ENCODE measurements at places on chromosomes 2 and 18.

DNA sequence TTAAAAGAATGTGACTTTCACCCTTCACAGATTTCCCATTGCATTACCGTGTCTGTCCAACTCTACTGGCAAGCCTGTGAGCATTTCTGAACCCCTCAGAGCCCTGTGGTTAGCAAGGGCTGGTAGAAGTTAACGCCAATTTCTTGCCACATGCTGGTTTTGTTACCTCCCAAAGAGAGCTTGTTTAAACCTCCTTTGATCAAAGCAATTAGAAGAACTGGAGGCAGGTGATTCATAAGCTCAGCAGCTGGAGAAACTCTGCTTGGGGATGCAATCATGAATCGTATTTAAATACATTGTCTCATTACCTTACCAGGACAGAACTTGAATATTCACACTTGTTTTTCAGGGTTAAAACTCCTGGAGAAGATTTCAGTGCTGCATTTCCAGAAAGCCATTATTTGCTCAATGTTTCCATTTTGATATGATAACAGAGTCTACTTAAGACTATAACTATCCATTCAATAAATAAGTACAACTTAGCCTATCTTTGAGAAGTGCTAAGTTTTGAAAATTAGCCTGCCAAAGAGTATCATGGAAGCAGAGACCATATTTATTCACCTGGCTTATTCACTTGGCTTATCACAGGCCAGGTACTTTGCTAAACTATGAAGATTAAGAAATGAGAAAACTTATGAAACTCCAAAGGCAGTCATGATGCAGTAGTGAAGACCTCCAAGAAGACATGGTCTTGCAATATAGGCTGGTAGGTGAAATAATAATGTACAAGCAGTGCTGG, 292.8 kb downstream of the INSIG2 start:
- no peak for DNase-seq

DNA sequence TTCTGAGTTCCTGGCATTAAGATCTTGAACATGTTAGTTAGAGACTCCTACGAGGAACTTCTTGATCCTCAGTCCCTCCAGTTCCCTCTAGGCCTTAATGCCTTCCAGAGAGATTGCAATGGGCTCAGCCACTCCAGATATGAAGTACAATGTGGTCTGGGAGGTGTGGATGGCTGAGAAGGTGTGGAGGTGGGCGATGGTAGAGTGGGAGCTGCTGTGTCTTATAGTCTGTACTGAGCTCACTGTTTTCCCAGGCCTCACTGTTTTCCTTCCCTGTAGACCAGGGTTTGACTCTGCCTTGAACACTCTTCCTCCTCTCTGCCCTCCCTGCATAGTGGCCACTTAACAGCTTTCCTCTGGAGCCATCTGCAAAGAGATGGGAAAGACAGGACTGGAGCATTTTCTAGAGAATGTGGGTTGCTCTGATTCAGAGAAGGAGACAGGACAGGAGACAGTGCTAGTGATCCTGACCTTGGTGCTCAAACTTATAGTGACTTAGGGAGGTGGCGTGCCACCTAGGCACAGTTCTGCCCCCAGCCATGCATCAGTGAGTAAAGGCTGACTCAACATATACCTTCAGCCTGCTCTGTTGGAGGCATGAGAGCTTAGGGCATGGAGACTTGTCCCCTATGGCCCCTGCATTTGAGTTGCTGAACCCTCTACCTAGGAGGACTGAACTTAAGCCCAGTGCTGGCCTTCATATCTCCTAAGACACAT, 129.7 kb downstream of the TDRD15 start:
- no peak for DNase-seq

DNA sequence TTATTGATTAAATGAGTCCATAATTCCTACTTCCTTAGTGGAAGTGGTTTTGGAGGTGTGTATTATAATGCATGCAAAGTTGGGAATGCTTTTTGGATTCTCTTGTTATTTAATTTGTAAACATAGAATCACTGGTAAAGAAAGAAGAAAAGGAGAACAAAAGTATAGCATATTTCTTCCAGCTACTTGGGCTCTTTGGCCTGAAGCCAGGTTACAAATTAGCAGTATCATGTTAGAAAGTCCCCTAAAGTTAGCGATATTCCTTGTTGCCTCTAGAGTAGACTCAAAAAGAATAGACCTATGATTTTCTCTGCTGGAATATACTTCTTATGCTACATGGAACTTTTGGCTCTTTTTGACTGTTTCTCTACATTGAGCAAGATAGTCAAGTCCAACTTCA, 60.6 kb upstream of the CD28 start:
- DNase-seq, result no peak

DNA sequence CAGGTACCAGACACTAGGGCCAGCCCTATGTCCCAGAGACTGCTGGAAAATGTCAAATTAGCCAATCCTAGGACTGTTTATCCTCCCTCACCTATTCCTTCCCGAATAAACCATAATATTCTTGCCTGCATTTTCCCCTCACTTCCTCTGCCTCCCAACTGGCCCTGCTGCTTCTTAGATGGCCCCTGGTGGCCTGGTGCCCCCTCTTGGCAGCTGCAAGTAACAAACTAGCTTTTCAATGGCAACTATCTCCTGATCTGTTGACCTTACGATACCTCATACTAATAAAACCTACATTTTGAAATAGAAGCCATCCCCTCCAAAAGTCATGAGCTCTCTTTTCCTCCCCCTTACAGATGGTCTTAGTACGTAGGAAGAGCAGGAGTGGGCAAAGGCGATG, 132.0 kb downstream of the ALPK2 start:
- no peak for DNase-seq

- DNase-seq, result no peak
Observed at GRCh38 chr2:147632198-147632597, 212.6 kb upstream of the ACVR2A start.

GRCh38 chr2:23533338-23533695, 148.3 kb downstream of the KLHL29 start:
- DNase-seq, result no peak

GRCh38 chr2:202376460-202377206, 506 bp downstream of the BMPR2 start:
- peak; percentile 16 for DNase-seq

DNA sequence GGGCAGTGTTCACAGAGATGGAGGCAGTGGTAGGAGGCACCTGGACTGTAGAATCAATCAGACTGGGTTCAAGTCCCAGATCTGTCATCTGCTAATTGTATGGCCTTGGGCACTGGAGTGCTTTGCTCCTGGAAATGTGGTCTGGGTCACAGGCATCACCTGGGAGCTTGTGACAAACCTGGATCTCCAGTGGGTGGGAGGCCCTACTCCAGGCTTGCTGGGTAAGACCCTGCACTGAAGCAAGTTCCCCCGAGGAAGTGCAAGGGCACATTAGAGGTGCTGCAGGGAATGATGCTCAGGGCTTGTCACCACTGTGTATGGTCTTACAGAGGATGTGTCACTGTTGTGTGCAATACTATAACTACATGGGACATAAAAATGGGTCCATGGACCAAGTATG, 220.5 kb upstream of the ID2 start:
- no peak for DNase-seq

GRCh38 chr2:7358865-7359447, 441.7 kb downstream of the RNF144A start:
- no peak for DNase-seq

DNA sequence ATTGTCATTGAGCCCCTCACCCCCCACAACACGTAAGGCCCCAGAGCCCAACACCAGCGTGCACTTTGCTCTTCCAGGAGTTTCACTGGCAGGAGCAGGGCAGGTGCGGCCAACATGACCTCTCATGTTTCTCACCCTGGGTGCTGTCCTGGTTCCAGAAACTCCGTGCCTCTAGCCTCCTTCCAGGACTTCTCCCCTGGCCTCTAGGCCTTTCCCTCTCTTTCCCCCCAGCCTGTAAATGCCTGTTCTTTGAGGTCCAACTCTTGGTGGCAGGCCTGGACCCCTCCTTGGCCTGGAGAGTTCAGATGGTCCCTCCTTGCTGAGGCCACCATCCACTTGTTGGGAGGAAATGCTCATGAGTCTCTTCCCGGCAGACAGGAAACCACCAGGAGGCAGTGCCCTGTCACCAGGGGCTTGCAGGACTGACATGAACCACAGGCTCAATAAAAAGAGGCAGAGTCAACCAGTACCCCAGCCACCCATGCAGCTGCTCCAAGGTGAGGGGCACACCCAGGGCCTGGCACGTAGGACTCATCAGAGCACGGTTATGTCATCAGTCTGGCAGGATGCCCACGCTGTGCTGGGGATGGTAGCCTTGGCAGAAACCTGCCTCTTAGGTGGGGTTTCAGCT, 1.5 kb downstream of the MALL start:
- no peak for DNase-seq

DNA sequence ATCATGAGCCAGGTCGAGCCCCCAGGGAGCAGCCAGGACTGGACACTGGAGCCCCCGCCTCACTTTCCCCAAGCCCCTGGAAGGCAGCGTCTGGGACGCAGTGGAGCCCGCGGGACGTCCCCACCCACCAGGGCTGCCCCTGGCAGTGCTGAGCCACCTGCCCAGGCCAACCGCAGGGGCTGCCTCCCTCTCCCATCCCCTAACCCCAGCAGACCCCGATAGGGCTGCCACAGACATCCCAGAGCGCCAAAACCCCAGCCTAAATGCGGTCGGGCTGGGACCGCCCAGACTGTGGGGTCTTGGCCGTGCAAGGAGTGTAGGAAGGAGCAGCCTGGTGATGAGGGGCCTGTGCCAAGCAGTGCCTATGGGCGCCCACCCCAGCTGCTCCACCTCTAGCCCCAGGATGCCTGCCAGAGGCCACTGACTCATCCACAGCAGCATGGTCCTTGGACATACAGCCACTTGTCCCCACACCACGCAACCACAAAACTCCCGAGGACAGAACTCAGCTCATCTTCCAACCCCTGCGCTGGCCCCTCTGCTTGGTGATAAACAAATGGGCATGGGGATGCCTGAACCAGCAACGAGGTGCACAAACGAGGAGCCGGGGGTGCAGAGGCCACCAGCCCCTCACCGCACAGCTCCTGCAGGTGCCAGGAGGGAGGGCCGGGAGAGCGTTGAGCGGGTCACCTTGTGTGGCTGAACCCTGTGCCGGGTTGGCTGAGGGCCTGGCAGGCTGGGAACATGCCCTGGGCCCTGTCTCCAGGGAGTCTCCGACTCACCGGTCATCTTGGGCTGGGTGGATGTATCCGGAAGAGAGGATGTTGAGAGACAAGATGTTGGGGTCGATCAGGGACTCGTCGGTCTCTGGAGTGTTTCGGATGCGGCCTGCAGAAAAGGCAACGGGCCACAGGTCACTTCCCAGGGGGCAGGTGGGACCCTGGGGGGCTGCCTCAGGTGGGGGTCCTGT, 44.9 kb downstream of the AQP12A start:
- DNase-seq, result no peak

- DNase-seq, result no peak
Observed at GRCh38 chr18:60943297-60943696, 389.9 kb upstream of the CDH20 start.

DNA sequence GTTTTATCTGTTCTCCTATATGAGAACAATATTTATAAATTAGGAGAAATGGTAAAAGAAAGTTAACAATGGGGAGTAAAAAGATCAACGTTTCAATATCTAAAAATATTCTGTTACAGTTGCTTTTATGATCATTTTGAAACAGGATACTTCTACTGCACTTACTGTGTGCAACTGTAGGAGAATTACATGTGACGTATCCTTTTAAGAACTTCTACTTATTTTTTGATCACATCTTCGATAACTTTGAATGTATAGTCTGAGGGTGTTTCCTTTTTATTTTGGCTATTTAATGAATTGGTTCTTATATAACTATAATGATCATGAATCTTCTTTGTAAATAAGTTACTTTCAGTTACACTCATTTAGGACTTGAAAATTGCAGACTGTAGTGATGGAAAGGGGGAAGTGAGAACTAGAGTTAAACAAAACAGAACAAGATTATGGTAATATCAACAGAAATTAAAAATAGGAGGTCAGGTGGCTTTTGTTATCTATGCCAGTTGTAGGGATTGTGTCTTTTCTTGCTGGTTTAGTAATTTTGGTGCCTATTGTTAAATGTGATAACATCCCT, 109.9 kb downstream of the MSTN start:
- DNase-seq, result no peak

DNA sequence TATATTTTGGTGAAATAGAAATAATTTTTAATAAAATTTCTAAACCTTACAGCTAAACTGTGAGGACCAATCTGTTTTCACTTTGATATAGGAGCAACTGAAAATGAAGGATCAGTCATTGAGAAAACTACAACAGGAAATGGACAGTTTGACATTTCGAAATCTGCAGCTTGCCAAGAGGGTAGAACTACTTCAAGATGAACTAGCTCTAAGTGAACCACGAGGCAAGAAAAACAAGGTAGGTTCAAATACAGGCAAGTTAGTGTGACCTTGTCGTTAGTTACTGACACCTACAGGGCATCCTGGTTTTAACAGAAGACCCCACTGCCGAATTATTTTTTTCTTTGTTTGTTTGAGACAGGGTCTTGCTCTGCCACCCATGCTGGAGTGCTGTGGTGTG, 75.5 kb upstream of the STON1 start:
- DNase-seq, result no peak

GRCh38 chr2:96533292-96534073, 3.1 kb upstream of the ARID5A start:
- no peak for DNase-seq

GRCh38 chr18:13452388-13452811, 233.8 kb downstream of the LDLRAD4 start:
- DNase-seq, result no peak

- DNase-seq, result no peak
Observed at GRCh38 chr2:226623587-226624368, 175.8 kb downstream of the IRS1 start.

- DNase-seq, result no peak
Observed at GRCh38 chr2:219210196-219210885, 3.8 kb downstream of the ZFAND2B start.

- no peak for DNase-seq
Observed at GRCh38 chr18:72848503-72849237, 19.1 kb downstream of the NETO1 start.

DNA sequence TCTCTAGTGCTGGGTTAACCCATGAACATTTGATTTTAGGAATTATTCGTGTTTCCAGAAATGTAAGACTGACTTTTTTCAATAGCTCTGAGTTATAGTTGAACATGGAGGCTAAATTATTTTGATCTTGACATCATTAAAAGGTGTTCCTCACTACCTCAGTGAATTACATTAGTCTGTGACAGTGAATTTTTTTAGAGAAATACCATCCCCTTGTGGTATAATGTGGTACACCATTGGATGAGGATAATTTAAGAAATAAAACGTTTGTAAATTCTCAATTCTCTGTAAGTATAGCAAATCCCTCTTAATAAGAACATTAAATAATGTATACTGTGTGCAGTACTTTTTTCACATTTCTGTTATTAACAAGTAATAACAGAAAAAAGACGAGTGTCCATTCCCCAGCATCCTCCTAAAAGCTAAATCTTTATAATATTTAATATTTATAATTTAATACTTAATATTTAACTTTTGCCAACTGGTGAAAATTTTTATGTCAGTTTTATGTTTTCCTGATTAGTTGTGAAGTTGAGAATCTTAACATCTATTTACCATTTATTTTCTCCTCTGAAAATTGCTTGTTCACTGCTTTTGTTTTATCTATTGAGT, 70.3 kb upstream of the CWC22 start:
- no peak for DNase-seq

DNA sequence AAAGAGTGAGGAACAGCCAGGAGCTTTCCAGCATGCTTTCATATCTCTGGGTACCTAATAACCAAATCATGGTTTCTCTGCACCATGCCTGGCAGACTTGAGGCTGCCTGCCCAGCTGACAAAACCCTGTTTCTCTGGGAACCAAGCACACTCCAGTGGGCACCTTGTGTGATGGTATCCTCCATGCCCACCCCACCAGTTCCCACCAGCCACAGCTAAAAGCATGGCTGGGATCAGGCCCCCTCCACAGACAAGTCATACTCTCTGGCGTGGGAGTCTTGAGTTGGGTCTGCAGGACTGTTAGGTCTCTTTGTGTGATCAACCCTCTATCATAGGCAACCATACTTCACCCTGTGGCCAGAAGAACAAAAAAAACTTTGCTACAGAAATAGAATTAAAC, 56.0 kb downstream of the TMEM163 start:
- DNase-seq, result no peak
